ENCODE measurements at places on chromosomes 11 and 22. TPM values are rescaled to one million over a fixed set of nuclear protein-coding genes. Genes with fewer than 3 reads are reported as not detected.

GRCh38 chr11:120612513-120613263 lies 101.1 kb downstream of the GRIK4 start:
- DNase-seq, result no peak

KCNA4 gene
- not detected for polyA plus RNA-seq

PRDM10 gene
- 4.1 TPM for polyA plus RNA-seq

GRCh38 chr22:24099666-24100065 lies 81.6 kb upstream of the SUSD2 start:
- DNase-seq, result no peak

FREY1 gene
- not detected for polyA plus RNA-seq

DNA sequence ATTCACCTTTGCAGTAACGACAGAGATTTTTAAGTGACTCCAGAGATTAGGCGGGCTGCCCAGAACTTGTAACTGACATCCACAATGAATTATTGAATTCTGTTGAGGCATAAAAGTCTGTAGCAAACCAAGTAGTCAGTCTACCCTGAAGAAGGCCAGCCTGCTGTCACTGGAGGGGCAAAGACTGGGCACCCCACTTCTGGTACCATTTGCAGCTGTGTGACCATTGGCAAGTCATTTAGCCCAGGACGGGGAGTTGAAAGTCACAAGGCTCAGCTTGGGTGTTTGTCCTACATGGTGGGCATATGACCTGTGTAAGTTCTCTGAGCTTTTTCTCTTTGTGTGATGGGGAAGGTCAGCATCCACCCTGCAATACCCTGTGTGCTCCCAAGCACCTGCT lies 119.4 kb downstream of the ARHGAP8 start:
- DNase-seq, result no peak

DNA sequence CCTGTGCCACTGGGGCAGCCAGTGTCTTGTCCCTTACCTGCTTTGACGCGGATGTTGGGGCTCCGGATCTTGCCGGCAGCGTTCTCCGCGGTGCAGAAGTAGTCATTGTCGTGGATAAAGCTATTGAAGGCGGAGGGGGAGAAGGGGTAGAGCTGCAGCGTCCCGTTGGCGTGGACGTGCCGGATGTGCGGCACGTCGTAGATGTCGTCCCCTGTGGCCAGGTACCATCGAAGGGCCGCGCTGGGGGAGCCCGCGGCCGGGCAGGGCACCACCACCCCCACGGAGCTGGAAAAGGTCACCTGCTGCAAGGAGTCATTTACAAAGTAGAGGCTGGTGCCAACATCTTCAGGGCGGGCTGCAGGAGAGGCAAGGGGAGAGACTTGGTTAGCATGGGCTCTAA lies 16.6 kb downstream of the DSCAML1 start:
- no peak for DNase-seq

GRCh38 chr22:48894064-48894671 lies 933.5 kb downstream of the BRD1 start:
- no peak for DNase-seq

DNA sequence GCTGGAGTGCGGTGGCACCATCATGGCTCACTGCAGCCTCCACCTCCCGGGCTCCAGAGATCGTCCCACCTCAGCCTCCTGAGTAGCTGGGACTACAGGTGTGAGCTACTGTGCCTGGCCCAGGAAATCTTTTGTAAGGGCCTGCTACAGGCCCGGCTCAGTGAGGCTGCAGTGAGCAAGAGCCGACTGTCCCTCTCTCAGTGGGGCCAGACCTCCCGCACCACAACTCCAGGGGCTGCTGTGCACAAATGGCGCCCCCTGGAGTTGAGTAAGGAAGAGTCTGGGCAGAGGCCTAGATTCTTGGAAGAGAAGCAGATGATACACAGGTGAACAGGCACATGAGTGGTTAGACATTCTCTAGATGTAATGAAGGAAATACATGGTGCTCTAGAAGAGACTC lies 7.0 kb downstream of the SERHL2 start:
- DNase-seq, result no peak

DNA sequence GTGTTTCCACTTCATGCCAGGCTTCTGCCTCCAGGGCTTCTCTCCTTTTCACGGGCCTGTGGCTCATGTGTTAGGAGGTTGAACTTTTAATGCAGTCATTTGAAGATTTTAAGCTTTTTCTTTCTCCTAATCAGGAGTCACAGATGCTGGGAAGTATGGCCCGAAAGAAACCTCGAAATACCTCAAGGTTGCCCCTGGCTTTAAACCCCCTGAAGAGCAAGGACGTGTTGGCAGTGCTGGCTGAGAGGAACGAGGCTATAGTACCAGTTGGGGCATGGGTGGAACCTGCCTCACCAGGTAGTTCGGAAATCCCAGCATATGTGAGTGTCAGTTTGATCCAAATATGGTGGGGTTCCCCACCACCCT lies 571 bp downstream of the CCDC15 start:
- DNase-seq, result no peak

DNA sequence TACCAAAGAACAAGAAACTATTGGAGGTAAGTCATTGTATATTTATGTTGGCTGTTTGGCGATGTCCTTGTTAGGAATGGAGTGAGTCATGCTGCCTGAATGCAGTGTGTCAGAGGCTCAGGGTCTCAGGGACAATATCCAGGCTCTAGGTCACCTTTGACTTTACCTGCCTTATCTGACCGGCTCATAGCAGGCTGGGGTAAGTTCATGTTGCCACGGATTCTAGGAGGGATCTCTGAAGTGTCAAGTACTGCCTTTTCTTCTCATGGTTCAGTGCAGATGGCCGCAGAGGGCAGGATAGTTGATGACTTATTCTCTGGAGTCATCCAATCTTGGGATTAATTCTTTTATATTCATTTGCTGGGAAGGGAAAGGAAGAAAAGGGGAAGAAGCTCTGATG lies 53.2 kb downstream of the SPON1 start:
- DNase-seq, result no peak

DNA sequence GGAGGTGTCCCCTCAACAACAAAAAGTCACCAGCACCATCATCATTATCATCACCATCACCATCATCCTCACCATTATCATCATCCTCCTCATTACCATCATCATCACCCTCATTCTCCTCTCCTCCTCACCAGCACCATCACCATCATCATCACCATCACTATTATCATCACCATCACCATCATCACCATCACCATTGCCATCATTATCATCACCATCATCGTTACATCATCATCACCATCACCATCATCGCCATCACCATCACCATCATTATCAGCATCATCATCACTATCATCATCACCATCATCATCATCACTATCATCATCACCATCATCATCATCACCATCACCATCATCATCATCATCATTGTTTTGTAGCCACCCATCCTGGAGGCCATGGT lies 212.6 kb downstream of the MN1 start:
- DNase-seq, result no peak

DNA sequence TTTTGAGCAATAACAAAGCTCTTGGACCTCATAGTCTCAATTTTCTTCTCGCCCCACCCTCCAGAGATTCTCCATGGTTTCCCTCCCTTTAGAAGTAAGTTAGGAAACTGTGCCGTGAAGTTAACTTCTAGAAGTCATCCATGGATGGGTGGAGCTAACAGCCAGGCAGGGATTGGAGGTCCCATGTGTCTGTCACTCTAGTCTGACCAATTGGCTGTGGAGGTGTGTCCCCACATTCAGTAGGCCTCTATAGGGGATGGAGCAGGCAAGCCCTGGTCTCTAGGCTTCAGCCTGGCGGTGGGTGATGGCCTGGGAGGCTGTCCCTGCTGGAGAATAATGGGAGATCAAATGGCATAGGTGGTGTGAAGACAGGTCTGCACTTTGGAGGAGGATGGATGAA lies 50.7 kb downstream of the TP53I11 start:
- DNase-seq, result no peak

DNA sequence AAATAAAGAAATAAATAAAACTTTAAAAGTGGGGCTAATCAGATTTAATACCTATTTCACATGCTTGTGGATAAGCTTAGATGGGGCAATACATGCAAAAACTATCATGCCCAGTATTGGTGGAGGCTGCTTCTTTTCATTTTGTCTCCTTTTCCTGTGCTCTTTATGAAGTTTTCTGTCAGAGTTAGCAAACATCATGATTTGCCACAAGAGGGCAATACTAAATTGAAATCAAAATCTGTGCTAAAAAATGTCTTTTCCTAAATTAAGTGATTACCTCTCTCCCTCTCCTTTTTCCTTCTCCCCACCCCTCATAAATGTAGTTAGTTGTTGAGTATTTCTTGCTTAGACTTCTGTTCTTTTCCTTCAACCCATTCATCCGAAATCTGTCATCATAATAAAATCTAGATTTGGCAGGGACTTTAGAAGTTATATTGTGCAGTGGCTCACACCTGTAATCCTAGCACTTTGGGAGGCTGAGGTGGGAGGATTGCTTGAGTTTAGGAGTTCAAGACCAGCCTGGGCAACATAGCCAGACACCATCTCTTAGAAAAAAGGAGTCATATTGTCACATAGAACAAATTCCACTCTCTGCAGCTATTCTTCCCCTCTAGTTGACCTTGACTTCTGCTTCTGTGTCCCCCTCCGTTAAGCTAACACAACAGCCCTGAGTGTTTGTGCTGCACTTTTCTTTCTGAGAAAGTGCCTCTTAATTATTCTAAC lies 4.7 kb upstream of the ARHGAP42 start:
- no peak for DNase-seq

DNA sequence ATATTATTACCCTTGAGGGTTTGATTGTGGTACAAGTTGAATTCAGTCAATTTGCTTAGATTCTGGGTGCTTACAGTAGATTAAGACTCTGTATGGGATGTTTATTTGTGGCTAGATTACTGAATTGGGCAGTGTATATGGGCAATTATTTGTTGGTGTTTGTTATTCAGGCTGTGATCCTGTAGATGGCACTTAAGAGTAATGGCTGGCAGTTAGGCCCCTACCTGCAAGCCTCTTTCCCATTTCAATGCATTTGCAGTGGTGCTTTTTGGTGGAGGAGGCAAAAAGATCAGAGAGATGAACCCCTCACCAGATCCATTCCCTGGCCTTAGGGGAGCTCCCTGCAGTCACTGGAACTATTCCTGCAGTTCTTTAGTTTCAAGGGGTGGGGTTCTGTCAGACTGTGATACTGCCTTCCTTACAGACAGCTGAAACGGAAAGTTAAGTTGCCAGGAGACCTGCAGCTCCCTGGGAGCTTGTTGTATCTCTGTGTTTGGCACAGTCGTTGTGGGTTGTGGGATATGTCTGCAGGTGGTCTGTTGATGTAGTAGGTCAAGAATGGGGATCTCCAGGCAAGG lies 199.5 kb downstream of the AASDHPPT start:
- no peak for DNase-seq

GRCh38 chr22:22479999-22480532 lies 28.5 kb downstream of the ZNF280B start:
- DNase-seq, result no peak

DNA sequence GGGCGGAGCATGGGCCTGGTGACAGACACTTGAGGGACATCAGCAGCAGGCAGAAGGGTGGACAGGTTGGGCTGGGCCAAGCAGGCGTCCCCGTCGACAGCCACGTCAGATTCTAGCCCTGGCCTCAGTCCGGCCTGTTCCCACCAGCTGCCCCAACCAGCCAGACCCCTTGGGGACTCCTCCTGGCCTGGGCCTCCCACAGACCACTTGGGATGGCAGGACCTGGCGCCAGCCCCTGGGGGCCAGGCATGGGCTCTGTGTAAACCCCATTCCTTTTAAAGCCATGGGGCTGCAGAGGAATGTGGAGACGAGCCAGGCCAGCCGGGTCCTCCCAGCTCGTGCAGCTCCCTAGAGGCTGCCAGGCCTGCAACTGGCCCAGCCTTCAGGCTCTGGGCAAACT lies 4.7 kb upstream of the SUSD2 start:
- no peak for DNase-seq

OR51E2 gene
- polyA plus RNA-seq, result not detected

- DNase-seq, result no peak
These were observed 52.1 kb upstream of the HTATIP2 start for GRCh38 chr11:20311444-20311843.

DNA sequence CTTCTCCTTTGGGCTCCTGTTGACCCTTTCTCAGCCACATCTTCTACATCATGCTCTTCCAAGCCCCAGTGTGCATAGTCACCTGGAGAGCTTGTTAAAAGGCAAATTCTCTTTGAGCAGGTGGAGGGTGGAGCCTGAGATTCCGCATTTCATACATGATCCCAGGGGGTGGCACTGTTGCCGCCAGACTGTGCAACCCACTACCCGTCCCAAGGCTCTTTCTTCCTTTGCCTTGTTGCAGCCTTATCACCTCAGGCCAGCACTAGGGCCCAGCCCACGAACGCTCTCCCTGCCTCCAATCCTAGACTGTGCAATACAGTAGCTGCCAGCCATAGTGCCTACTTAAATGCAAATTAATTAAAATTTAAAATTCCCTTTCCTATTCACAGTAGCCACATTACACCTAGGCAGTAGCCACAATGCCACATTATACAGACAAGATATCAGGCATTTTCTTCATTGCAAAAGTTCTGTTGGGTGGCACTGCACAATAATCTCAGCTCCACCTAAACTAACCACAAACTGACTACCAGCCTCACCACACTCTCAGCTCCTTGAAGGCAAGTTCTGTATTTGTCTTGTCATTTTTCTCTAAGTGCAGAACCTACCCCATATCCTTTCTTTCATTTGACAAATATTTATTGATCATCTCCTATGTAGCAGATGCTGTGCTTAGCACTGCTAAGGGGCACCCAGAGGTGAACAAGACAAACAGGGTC lies 4.6 kb upstream of the KCNJ5 start:
- DNase-seq, result no peak

DNA sequence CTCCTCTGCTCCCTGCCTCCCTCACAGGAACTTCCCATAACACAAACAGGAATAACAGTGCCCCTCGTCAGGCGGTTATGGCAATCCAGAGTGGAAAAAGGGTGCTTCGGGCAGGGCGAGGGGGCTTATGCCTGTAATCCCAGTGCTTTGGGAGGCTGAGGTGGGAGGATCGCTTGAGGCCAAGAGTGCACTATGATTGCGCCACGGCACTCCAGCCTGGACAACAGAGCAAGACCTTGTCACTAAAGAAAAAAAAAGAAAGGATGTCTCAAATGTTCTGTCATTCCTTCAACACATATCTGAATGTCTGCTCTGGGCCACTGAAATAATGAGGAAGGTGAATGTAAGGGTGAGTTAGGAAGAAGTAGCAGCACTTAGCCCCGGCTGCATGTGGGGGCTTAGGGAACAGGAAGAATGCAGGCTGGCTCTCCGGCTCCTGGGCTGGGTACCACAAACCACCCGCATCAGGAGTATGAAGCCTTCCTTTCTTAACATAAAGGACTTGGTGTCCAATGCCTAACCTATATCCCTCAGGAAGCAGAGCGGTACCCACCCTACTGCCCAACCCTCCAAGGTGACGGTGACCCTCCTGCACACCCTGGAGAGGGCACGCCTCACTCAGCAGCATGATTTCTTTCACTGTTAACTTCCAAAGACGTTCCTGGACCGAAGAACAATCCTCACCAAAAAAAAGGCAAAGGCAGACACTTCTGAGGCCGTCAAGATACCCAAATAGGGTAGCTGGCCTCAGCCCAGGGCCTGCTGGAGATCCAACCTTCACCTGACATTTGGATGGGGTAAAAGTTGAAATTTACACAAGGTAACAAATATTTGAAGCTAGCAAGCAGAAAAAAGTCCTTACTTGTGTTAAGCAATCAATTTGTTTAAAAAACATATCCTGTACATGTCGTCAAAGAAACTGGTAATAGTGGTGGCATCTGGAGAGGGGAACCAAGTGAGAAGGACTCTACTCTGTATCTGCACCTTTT lies 3.8 kb downstream of the CPT1A start:
- no peak for DNase-seq

THY1 gene
- polyA plus RNA-seq, result not detected

GRCh38 chr11:106156290-106156937 lies 79.0 kb downstream of the AASDHPPT start:
- DNase-seq, result no peak

- no peak for DNase-seq
These were observed 60.5 kb downstream of the ENTHD1 start for GRCh38 chr22:39833093-39833492.

NCAM1 gene
- polyA plus RNA-seq, result not detected

Data from naive B cell (primary cell).